ENCODE measurements at places on chromosomes 1 and 21.

GRCh38 chr21:43864962-43865539, at the start of gene AGPAT3:
AGPAT3 (plus strand) TSS chr21:43865223; CDS start chr21:43959682, 94,459 bp downstream.
- peak; percentile 66 for DNase-seq

GRCh38 chr1:10449751-10450150, at the start of gene CORT:
CORT (plus strand) TSS chr1:10450031; CDS start chr1:10450224, 193 bp downstream.
- no peak for DNase-seq

- no peak for DNase-seq
Observed at GRCh38 chr1:197150336-197151005, 4.0 kb upstream of the ASPM start.

DNA sequence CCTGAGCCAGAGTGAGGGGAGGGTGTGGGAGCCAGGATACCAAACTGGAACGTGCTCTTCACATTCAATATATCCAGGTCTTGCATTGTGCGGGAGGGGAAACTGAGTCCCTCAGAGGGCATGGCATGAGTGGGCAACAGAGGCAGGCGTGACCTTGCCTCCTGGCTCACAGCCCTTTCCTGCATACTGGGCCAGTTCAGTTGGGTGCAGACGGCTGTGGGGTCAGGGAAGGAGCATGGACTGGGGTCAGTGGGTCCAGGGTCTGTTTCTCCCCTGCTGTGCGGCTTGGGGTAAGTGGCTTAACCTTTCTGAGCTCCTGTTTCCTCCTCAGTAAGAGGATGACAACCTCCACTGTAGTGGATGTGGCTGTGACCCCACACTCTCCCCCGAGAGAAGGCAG, 16.6 kb downstream of the SERINC2 start:
- no peak for DNase-seq

DNA sequence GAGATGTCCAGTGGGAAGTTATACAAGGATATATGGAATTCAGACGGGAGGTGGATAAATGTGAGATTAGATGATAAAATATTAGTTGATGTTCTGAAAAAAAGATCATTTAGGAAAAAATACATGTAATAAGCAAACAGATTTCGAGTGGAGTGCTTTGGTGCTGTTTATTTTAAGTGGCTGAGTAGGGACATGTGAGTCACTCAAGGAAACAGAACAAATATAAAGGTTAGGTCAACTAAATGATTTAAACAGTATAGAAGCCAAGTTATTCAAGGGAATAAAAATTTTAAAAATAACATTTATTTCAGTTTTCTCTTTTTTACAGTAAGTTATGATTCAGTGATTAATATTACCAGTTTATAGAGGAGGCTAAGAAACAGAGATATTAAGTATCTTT, 1046.7 kb upstream of the B3GALT2 start:
- DNase-seq = no peak

DNA sequence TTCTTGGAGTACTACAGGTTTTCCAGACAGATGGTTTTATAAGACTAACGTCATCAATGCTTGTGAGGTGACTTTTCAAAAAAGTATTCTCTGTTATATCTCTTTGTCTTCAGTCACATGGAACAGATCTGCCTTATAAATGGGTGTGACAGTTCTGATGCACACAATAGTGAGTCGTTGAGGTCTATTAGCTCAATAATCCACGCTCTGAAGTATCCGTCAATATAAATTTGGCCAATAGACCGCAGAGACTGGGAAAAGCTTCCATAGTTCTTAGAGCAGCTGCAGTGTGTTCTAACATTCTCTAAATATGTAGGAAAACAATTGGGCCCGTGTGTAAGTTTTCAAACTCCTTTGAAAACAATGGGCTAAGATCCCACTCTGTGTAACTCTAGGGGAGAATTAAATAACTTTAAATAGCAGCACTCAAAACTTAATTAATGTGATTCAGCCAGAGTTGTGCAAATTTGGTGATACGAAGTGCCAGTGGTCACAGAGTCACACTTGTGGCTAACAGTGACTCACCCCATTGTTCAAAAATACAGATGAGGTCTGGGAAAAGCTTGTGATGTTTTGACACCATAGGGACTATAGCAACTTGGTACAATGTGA, 316.0 kb downstream of the LMO4 start:
- no peak for DNase-seq

DNA sequence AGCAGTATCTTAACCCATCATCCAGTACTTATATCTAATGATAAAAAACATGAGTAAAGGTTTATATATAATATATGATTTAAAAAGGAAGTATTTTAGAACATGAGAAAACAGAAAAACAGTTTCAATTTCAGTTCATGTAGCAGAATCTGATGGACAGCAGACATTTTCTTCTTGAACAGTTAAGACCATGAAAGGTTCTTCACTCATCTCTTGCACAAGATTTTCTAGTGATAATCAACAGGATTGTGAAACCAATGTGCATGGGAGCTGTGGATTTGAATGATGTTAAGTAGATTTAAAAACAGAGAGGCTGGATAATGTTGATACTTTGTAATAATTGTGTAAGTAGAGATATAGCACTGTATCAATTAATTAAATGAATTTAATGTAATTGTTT, 1297.6 kb downstream of the BRINP3 start:
- DNase-seq = peak; percentile 49

GRCh38 chr21:39663066-39663465, 50.3 kb downstream of the B3GALT5 start:
- no peak for DNase-seq

DNA sequence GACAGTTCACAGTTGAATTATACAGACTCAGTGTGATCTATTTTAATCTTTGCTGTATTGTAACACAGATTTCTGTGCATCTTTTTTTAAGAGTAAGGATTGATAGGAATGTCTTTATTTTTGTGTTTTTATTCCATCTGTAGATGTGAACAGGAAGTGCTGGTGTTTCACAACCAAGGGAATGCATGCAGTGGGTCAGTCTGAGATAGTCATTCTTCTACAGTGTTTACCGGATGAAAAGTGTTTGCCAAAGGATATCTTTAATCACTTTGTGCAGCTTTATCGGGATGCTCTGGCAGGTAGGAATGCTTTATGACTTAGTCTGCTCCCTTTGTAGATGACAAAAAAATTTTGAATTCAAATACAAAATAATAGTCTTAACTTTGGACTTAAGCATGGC, 84.5 kb downstream of the CC2D1B start:
- no peak for DNase-seq

DNA sequence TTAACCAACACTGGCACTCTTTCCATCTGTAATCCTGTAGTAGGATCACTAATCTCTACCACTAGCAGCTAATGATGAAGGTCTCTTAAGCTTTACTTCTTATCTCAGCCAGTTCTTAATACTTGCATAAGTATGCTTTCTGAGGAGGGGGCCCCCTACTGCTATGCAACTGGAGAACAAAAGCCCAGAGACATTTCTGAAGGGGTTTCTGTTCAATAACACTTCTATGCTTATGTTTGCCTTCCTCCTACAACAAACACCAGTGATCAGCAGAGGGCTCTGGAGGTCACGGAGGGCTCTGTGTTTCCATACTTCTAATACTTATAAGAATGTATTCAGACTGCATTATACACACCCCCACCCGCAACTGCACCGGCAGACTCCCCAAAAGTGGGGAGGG, 215.8 kb downstream of the BARHL2 start:
- DNase-seq = no peak

GRCh38 chr1:221756830-221757551, 15.1 kb upstream of the DUSP10 start:
- no peak for DNase-seq

- DNase-seq = no peak
Observed at GRCh38 chr1:54296666-54297065, 96.7 kb downstream of the MRPL37 start.

GRCh38 chr1:169874229-169874628, 19.5 kb downstream of the SCYL3 start:
- DNase-seq = no peak

DNA sequence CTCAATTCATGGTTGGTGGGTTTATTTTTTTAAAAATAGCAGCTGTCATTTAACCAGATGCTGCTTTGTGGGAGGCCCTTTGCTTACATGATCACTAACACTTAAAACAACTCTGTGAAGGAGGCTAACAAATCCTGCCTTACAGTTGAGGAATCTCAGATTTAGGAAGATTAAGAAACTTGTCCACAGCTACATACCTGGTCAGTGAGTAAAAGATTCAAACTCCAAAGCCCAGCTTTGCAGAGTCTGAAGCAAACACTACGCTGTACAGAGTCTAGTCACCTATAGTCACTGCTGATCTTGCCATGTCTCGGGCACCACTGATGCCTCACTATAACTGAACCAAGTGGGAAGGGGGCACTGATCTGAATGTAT, 535.4 kb downstream of the SMYD3 start:
- DNase-seq = no peak

DNA sequence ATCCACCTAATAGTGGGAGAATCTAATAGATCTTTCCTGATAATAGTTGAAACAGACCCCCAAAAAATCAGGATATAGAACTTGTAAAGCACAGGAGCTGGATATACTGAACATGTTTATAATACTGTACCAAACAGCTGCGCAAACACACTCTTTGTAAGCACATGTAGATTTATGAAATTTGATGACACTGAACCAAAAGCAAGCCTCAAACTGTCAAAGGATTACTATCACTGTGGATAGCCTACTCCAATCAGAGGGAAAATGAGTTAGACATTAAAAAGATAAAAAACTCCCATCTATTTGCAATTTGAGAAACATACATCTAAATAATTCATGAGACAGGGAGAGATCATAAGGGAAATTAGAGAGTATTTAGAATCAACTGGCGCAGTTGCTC, 26.1 kb downstream of the RCAN3 start:
- no peak for DNase-seq

DNA sequence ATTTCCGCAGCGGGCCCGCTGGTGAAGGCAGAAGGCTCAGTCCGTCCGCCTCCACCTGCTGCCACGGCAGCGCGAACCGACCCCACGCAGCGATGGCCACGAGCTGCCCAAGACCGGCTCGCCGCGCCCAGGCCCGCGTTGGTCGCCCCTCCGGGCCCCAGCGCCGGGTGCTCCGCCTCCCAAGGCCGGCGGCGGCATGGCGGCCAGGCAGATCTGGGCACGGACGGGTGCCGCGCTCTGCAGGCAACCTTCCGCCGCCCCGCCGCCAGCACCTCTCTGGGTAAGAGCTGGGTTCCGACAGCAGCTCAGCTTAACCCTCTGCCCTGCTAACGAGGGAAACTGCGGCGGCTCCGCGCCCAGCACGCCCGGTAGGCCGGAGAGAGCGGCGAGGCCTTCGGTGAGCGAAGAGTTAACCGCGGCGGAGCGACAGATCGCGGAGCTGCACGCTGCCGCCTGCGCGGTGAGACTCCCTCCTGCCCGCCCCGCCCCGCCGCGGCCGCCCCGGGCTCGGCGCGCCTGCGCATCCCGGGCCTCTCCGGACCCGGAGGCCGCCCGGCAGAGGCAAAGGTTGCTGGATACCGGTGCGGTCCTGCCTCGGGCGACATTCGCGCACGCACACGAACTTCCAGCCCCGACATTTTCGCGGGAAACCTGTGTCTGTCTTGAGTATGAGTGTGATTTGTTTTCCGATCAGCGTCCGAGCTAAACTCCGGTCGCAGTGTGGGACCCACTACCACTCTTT, at the start of gene C1orf53:
TSS of gene C1orf53 (plus strand) at position 177 of the 742 bp plus-strand sequence. CDS start at position 197, 20 bp downstream.
- DNase-seq = peak; percentile 95

DNA sequence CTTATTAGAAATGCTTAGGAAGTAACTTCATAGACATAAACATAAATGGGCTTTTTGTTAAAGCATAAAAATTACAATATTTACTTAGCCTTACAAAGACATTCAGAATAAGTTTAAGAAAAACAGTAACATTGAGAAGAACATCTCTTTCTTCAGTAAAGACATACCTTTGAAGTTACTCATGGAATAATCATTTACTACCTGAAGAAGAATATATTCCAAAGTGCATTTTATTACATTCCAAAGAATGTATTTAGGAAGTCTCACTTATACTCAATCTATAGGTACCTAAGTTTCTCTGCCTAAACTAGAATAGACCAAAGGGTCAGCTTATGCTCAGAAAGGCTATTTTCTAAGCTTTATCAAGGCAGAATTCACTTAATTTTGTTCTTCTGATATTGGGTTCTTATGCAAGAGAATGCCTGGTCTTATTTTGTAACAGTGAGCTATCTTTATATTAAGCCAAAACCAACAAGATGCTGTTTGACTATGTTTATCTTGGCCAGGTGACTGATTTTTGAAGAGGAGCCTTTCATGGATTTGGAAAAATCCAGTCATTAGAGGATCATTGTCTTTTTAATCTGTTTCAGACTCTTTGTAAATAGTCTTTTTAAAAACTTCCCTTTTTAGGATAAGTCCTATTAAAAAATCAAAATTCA, 110.1 kb downstream of the OLFML2B start:
- DNase-seq = no peak

DNA sequence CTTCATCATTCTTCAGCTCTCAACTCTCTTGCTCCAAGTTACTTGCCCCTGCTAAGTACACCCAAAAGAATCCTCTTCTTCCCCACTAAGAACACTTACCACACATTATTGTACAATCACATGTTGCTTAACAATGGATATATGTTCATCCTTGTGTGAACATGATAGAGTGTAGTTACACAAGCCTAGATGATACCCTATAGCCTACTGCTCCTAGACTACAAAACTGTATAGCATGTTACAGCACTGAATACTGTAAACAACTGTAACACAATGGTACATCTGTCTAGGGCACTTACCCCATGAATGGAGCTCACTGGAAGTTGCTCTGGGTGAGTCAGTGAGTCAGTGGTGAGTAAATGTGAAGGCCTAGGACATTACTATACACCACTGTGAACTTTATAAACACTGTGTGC, 77.4 kb downstream of the RERE start:
- no peak for DNase-seq

DNA sequence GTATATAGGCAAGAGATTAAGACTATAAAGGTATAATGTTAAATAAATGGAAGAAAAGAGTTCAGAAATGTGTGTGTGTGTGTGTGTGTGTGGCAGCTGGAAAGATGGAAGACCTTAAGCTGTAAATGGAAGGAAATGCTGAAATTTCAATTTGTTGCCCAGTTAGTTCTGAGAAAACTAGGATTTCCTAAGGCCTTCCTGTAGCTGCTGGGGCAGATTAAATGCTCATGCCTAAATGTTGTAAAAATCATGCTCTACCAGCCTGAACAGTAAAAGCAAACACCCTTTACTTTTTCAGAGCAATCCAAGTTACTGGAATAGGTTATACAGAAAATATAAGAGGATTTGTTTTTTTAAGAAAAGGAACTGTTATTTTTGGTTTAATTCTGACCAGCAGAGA, 8.3 kb downstream of the ADCY10 start:
- no peak for DNase-seq

GRCh38 chr1:152053375-152053774, 16.6 kb upstream of the S100A11 start:
- DNase-seq = no peak

DNA sequence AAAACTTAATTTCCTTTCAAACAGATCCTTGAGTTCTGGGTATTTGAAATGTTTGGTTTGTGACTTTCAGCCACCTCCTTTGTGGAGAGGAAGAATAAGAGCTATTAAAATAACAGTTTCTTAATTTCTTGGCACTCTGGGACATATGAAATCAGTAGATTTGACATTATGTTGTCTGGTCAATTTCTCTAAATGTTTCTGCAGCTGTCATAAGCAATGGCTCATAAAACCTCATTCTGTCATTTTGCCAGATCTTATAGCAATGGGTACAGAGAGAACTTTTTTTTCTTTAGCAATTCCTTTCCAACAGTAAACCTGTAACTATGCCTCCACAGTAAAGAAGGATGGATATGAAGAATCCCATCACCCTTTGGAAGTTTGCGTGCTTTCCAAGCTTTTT, 52.6 kb downstream of the LAMC1 start:
- DNase-seq = no peak

- DNase-seq = no peak
Observed at GRCh38 chr1:41847733-41848132, 71.0 kb downstream of the HIVEP3 start.
